ENCODE measurements at places on chromosomes 12 and 14.

- DNase-seq = no peak
These were observed 82.2 kb downstream of the ADCK1 start for GRCh38 chr14:77882098-77882497.

- DNase-seq = no peak
These were observed 20.5 kb downstream of the RILPL1 start for GRCh38 chr12:123512838-123513665.

GRCh38 chr12:48875944-48876515 lies 10.4 kb upstream of the RND1 start:
- DNase-seq = no peak

- no peak for DNase-seq
These were observed 41.5 kb downstream of the RERG start for GRCh38 chr12:15179672-15180071.

DNA sequence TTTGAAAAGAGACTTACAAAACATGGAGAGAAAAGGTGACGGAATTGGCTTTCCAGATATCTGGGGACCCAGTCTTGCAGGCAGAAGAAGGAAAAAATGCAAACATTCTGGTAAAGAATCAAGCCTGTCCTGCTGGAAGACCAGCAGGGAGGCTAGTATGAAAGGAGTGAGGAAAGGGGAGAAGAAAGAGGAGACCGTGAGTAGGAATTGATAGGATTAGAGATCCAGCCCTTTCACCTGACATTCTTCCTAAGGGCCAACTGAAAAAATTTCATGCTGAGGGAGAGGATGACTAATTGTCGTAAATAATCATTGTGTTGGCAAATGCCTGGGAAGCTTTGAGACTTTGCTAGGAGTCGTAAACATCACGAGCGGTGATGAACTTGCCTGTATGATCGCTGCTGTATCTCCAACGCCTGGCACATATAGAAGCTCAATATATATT lies 12.1 kb downstream of the BHLHE41 start:
- DNase-seq = no peak
